ENCODE measurements at places on chromosomes 16 and 17. TPM values are rescaled to one million over a fixed set of nuclear protein-coding genes. Genes with fewer than 3 reads are reported as not detected.

Gene SBK1
- 22.9 TPM for total RNA-seq

Gene ZFP3
- 0.38 TPM for total RNA-seq

DNA sequence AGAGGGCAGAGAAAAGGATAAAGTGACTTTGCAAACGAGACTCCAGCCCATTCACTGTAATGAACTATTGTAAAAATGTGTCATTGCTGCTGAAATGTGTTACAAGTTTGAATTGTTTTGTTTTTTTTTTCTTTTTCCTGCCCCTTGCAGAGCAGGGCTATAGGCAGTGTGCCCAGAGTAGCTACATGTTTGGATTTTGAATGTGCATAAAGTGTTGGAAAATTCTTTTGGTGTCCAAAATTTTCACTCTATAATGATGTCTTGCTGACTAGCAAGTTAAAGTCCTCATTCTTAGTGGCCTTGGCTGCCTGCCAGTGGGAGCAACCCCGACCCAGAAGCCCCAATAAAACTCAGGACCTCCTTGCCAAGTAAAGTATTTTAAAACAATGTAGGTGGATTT lies 66.5 kb downstream of the IGF2BP1 start:
- DNase-seq: no peak

DNA sequence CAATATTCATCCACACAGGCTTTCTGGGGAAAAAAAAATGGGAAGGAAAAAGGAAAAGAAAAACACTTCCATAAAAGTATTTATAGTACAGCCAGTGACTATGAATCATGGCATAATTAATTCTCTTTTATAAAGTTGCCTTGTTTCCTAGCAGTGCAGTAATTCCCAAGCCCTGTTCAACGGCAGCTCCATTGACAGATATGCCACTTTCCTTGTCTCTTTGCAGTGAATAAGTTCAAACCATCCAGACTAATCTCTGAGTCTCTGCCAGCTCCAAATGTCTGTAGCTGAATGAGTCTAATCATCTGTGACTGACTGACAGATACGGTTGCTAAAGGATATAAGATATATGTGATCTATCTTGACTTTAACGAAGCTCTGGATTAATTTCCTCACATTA lies 52.9 kb upstream of the KCNJ16 start:
- DNase-seq: no peak

GRCh38 chr17:2883544-2884213 lies 87.4 kb downstream of the RAP1GAP2 start:
- DNase-seq: no peak

DNA sequence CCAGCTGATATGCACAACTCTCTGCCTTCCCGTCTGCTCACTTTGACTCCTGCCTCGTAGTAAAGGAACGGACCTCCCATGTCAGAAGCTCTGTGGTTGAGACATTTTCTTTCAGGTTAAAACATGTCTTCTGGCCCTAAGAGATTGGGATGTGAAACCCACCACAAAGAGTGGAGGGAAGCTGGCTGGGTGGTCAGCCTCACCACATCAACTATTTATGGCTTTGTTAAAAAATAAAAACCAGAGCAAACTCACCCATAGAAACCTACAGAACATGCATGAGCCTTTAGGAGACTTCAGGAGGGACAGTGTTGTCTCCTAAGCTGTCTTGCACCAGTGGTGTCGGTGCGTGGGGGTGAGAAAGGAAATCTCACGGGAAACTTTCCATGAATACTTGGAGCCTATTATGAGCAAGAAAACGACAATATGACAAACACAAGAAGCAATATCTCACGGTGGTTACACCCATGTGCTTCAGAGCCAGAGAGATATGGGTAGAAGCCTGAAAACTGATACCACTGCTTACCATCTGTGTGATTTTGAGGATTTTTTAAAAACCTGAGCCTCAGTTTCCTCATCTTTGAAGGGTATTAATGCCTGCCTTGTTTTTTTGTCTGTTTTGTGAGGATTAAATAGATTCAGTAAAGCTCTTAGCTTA lies 61.7 kb upstream of the XYLT1 start:
- DNase-seq: no peak
